ENCODE measurements at places on chromosomes 3 and 15.

DNA sequence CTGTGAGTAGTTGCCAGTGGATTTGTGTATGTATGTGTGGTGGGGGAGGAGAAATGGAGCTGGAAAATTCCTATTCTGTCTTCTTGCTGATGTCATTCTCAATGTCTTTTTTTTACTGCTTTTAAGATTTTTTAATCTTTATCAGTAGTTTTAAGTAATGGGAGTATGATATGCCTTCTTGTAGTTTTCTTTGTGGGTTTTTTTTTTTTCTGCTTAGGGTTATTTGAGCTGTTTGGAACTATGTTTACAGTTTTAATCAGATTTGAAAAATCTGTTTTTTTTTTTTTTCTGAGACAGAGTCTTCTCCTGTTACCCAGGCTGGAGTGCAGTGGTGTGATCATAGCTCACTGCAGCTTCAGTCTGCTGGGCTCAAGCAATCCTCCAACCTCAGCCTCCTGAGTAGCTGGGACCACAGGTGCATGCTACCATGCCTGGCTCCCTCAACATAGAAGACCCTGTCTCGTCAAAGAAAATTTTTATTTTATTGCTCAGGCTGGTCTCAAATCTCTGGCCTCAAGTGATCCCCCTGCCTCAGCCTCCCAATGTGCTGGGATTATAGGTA lies 37.1 kb downstream of the RPL39L start:
- DNase-seq, result no peak

DNA sequence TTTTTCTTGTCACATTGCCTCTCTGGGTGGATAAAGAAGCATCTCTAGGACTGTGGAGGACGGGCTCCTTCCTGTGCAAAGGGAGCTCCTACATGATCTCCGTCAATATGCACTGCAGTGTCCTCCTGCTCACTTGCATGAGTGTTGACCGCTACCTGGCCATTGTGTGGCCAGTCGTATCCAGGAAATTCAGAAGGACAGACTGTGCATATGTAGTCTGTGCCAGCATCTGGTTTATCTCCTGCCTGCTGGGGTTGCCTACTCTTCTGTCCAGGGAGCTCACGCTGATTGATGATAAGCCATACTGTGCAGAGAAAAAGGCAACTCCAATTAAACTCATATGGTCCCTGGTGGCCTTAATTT lies 478 bp downstream of the GPR15 start:
- no peak for DNase-seq

DNA sequence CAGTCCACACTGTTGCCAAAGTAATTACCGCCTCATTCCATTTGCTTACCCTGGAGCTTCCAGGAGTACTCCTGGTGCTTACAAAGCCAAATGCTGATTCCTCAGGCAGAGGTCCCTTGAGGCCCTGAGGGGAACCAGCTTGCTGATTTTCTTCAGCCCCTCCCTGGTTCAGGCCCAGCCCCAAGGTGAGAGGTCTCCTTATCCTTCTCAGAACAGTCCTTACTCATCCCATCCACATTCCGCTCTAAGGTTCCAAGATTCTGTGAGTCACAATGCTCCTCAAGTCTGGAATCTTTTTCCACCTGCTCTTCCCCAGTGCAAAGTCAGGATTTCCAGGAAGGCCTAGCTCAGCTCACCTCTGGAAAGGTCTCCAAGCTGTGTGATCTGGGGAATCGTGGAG lies 1.8 kb upstream of the ATP10A start:
- no peak for DNase-seq

DNA sequence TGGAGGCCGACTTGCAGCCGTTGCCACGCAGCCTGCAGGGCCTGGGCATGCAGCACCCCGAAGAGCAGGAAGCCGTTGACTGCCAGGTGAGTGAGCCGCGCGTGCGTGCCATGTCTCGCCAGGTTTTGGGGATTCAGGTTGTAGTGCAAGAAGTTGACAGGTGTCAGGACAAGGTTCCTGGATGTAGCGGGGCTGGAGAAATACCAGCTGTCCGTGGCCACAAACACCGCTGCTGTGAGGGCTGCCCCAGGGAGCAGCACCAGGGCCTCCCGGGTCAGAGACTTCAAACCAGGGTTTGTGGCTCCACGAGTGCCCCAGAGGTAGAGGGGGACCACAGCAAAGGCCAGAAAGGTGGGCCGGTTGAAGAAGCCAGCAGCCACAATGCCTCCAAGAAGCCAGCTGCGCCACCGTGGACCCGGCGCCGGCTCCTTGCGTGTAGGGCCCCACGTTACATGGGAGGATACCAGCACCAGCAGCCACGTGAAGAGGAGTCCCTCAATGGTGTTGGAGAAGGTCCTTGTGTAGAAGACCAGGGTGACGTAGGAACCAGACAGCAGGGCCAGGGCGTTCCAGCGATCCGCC lies 5.6 kb upstream of the NCBP2 start:
- DNase-seq, result no peak

- no peak for DNase-seq
Observed at GRCh38 chr3:173249457-173249856, 108.4 kb upstream of the SPATA16 start.

DNA sequence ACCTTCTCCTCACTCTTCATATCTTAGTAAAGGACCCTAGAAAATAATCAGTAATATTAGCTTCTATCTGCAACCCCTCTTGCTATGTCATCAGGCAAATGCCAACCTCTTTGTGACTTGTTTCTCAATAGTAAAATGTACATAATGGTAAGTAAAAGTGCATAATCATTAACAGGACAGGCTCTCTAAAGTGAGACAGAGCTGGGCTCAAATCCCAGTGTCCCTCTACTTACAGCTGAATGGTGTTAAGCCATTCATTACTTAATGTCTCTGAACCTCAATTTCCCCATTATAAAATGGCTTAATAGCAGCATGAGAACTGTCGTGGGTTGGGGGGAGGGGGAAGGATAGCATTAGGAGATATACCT lies 62.6 kb upstream of the ATP11B start:
- no peak for DNase-seq

DNA sequence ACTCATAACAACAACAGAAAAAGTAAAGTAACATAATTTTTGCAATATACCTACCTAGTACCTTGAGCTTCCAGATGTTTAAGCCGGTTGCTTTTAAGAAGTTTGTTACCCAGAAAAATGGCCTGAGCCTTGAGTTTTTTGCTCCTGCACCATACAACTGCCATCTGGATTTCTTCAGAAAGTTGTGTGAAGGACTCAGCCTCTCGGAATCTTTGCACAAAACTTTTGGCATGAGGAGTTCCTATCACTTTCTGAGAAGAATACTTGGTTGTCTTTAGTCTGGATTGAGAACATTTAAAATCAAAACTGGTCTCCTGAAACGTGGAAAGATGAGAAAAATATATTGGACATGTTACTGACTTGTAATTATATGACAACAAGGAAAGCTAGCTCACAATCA lies 17.3 kb downstream of the GTPBP8 start:
- DNase-seq, result no peak

GRCh38 chr3:141380279-141380678 lies 12.0 kb downstream of the ZBTB38 start:
- no peak for DNase-seq

- no peak for DNase-seq
Observed at GRCh38 chr3:5331567-5332269, 144.2 kb downstream of the EDEM1 start.

- DNase-seq, result no peak
Observed at GRCh38 chr15:100520132-100520921, 8.4 kb downstream of the CERS3 start.

DNA sequence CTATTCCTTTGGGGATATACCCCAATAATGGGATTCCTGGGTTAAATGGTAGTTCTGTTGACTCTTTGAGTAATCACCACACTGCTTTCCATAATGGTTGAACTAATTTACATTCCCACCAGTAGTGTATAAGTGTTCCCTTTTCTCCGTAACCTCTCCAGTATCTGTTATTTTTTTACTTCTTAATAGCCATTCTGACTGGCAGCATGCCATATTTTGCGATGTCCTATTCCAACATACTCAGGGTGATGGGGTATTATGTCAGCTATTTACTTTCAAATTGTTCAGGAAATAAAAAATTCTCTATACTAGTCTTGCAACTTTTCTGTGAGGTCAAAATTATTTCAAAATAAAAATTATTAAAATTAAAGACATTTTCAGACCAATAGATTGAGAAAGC lies 9.1 kb upstream of the PARP14 start:
- DNase-seq, result no peak

DNA sequence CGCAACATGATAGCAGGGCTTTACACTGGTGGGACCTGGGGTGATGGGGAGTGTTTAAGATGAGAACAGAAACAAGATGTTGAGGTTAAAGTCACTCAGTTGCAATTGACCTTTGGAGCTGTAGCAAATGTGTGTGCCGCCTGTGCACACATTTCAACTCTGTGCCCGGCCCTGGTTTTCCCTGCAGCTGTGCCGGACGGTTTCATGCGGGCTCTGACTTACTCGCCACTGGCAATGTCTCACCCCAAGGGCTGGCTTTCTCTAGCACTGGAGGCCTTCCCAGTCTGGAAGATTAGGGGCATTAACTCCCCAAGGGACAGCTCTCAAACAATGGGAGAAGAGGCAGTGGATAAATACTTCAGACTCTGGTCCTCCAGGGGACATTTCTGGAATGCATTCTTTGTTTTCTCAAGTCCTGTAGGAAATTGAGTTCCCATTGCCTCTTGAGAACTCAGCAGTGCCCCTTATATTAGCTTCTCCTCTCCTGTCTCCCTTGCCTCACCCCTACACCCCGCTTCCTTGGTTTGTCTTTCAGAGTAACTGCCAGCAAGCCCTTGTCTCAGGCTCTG lies 152.5 kb downstream of the EDEM1 start:
- DNase-seq, result no peak

- DNase-seq, result no peak
Observed at GRCh38 chr3:3170998-3171397, 8.5 kb downstream of the CRBN start.

GRCh38 chr15:80706161-80706560 lies 11.1 kb downstream of the ABHD17C start:
- no peak for DNase-seq

DNA sequence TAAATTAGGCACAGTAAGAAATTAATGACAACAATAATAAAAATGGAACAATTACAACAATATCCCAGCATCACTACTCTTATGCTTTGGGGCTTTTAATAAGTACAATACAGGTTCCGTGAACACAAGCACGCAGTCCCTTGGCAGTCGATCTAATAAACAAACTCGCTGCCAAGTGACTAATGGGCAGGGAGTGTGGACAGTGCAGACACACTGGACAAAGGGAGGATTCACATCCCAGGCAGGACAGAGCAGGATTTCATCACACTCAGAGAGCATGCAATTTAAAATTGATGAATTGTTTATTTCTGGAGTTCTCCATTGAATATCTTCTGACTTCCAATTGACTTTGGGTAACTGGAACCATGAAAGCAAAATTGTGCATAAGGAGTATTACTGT lies 524.1 kb upstream of the CFAP20DC start:
- DNase-seq, result no peak

DNA sequence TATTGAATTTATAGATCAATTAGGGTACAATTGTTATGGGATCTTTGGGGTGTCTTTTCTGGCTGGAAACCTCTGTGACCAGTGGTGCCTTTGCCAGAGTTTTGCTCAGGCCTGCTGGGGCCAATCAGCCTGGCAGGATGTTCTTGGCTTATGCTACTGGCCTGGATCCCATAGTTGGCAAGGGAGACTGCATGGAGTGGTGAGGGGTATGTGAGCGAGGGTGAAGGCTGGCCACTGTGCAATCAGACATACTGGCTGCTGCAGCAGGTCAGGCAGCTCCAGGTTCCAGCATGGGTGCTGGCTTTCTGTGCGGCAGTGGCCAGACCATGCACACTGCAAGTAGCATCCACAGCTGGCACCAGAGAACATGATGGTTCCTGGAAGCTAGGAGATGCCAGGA lies 1053.2 kb upstream of the GBE1 start:
- DNase-seq, result no peak

DNA sequence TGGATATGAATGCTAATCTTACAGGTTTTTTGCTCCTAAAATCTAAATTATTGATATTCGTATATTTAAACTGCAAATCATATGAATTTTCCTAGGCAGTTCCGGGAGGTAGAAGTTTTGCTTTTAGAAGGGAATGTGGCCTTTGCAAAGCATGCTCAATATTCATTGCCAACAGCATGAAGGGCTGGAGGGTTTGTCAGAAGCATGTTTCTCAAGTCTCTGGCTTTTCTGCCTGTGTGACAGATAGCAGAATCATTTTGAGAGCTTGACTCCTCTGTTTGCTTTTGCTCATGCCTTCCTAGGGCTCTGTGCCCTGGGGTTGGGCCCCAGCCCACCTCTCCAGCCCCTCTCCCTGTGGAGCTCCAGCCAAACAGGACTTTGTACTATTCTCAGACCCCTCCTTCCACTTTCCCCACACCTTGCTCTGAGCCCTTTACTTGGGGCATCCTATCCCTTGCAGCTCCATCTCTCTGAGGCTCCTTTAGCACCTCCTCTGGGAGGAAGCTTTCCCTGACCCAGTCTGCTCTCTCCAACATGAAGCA lies 91.3 kb downstream of the ARNT2 start:
- no peak for DNase-seq

- no peak for DNase-seq
Observed at GRCh38 chr3:59775106-59775505, 725.3 kb upstream of the CFAP20DC start.

- DNase-seq, result no peak
Observed at GRCh38 chr3:23271876-23272741, 69.0 kb downstream of the UBE2E2 start.

GRCh38 chr3:124995460-124995994 lies 60.3 kb downstream of the HEG1 start:
- DNase-seq, result peak; percentile 29

GRCh38 chr3:177300842-177301241 lies 103.6 kb upstream of the TBL1XR1 start:
- DNase-seq, result no peak

DNA sequence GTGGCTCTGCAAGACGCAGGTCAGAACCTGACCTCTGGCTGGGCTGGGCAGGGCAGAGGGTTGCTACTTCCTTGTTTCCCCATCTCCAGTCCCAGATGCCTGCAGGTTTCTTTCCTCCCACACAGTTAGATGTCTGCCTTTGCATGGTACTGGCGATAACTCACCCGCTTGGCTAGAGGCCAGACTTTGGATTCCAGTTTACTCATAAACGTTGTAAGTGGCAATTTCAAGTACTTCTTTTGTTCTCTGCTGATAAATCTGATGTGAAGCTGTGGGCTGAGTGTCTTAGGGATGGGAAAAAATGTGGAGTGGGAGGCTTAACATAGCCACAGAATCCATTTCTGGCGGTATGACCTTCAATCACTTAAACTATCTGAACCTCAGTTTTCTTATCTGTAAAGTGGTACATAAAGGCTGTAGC lies 194.2 kb downstream of the EBLN2 start:
- DNase-seq, result no peak

DNA sequence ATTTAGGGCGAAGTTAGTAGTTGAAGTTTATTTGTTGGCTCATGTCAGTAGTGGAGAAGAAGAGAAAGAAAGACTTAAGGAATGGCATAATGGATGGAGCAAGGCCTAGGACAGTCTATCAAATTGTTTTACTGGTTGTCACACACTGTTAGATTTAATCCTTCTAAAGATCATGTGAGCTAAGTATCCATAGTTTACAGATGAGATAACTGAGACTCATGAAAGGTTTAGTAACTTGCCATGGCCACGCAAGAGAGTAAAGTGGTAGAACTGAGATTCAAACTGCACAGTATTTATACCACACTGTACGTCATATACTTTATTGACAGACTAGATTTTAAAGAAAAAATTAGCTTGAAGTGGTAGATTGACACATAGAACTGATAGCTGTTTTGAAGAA lies 11.4 kb downstream of the SPRED1 start:
- DNase-seq, result no peak
